Brain pericyte (primary cell): ENCODE measurements at places on chromosomes 7 and 10.

- peak; percentile 25 for DNase-seq
Observed at GRCh38 chr7:132066761-132067171, 509.5 kb downstream of the PLXNA4 start.

GRCh38 chr7:98281757-98282606 is 496 bp downstream of the BRI3 start:
- no peak for DNase-seq

- DNase-seq, result no peak
Observed at GRCh38 chr7:21983056-21983455, 37.4 kb upstream of the CDCA7L start.

- no peak for DNase-seq
Observed at GRCh38 chr7:158924956-158925355, 68.6 kb downstream of the DYNC2I1 start.

- DNase-seq, result no peak
Observed at GRCh38 chr10:20552382-20552781, 344.7 kb downstream of the NEBL start.

DNA sequence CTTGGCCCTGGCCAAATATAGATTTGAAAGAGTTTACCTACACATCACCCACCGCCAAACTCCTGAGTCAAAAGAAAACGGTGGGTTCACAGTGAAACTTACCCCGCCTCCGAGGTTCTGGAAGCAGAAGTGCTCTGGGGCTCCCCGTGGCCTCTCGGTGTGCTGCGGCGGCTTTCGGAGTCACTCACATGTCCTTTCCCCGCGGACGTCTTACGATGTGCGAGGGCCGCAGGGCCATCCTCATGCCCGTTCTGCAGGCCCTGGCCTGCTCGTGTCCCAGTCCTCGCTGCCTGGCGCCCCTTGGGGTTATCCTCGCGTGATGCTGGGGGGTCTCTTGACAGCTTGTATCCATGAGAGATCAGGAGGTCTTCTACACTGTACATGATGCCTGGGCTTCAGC is 12.0 kb downstream of the JCAD start:
- no peak for DNase-seq

GRCh38 chr7:103576641-103577040 is 130.6 kb upstream of the SLC26A5 start:
- DNase-seq, result no peak

GRCh38 chr10:96626795-96627194 is 40.0 kb upstream of the TM9SF3 start:
- DNase-seq, result no peak

DNA sequence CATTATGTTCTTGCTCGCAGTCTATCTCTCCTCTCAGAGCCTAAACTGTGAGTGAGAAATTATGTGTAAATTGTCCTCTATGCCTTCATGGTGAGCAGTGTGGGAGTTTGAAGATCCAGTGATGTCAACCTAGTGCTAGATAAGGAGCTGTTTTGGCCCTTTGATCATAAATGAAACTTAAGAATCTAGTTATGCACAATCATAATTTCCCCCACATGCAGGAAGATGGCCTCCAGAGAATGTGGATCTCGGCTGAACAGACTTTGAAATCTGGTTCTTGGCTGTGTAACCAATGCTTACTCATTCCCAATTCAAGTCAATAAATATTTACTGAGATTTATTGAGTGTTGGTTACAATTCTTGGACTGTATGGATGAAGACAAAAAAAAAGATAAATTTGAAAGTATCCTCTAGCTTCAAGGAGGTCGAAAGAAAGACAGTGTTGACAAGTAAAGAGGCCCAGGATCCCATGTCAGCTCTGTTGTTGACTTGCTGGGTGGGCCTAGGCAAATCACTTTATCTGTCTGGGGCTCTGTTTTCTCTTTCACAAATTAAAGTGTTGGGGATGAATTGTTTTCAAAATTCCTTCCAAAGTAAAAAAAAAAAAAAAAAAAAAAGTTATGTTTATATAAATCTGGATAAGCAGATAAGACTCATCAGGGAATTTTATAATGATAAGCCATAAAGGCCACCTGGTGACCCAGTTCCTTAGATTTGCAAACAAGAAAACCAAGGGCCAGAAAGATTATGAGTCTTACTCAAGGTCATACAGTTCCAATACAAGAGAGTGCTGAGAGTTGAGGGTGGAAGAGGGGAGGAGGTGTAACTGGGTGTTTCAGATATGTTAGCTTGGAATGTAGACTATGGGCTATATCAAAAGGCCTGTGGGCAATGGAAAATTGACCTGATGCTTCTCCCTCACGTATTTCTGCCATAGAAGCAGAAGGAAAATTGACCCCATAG is 969.9 kb downstream of the KCNMA1 start:
- DNase-seq, result no peak

DNA sequence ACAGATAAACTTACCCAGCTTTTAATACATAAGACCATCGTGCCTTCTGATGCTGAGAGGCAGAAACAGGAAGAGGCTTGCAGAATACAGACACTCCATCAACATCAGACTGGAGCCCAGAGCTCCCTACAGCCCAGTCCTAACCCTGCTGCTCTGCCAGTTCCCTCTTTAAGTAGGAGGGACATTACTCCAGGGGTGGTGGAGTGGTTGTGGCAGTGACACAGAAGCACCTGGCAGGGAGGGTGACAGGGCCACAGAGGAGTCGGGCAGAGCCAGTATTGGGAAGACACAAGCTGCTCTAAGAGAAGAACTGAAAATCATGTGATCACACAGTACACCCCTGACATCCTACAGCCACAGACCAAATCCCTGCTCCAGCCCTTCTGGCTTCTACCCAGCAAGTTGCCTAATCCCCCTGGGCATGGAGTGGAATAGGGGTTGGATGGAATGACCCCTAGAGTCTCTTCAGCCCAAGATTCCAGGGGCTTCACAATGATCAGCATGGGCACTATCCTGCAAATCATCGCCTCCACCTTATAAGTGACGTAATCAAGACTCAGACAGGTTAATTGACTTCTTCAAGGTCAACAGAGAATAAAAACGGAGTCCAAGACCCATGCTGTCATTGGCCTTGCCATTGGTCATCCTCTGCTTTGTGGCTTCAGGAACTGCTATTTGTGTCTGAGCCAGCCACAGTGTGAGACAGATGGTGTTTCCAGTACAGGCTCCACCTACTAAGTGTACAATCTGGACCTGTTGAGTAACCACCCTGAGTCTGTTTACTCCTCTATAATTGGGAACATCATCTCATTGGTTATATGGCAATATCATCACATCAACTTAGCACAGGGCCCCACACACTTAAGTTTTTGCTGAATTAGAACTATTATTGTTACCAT is 61.1 kb upstream of the ZMIZ1 start:
- no peak for DNase-seq

- DNase-seq, result no peak
Observed at GRCh38 chr7:84136336-84136735, 58.3 kb downstream of the SEMA3A start.

DNA sequence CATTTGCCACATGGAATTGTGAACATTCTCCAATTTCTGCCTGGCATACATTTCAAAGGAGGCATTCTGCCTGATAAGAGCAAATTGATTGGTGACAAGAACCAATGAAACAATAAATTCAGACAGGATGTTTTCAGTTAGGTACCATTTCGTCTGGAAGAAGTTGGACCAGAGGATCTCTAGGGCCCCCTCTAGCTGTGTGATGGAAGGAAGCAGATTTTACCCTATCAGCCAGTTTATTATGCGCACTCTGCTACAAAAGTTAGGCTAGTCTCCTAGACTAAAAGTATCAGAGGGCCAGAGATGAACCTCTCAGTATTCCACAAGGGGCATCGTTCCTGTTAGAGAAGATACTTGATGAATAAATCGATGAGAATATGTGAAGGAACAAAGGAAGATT is 118.0 kb downstream of the BUB3 start:
- DNase-seq, result no peak

DNA sequence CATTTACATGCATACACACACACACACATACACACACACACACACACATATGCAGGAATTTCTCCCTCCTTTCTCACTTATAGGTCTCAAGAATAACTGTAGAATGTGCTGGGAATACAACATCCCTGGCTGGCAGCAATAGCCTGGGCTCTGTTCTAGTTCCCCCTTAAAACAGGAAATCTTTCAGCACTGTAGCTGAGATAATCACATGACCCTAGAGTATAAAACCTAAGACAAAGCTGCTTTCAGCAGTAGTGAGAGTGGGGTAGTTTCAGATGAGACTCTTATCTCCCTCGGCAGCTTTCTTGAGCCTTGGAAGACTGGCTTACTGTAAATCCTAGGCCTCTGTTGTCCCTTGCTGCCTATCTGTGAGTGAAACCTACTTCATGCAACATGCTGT is 137.4 kb upstream of the AKR1E2 start:
- no peak for DNase-seq

DNA sequence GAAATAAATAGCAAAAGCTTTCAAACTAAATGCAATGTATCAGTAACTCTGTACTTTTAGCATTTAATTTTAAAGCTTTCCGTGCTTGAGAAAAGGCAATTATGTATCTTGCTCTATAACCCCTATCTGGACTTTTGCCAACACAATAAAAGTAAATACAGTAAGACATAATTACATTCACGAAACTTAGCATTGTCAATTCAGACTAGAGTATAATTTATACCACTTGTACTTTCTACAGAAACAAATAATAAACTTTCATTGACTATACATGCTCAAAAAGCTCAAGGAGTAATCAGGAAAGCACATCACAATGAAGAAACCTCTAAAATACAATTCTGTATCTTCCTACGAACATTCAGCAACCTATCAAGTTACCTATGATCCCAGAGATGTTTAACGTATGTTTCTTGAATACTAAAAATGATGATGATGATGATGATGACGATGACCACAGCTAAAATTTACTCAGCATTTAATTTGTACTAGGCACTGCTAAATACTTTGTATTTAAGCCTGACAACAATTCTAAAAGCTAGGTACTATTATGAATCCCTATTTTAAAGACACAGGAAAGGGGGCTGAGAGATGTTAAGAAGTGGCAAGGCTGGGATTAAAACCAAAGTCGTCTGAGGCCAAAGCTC is 44.9 kb downstream of the MINDY3 start:
- DNase-seq, result no peak

GRCh38 chr10:7424919-7425318 is 14.1 kb upstream of the SFMBT2 start:
- no peak for DNase-seq

DNA sequence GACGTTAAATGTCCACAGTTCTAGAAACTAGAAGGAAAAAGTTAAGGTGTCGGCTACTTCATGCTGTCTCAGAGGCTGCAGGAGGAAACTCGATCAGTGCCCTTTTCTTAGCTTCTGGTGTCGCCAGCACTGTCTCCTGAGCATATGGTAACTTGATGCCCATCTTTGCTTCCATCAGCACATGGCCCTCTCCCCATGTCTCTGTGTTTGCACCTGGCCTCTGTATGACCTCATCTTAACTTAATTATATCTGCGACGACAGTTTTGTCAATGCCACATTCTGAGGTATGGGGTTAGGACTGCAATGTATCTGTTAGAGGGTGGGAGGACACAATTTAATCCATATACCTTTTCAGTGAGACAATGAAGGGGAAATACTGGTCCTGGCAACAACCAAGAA is 449.9 kb downstream of the POM121L12 start:
- DNase-seq, result no peak

GRCh38 chr10:88125766-88126165 is 262.3 kb downstream of the PTEN start:
- DNase-seq, result no peak

DNA sequence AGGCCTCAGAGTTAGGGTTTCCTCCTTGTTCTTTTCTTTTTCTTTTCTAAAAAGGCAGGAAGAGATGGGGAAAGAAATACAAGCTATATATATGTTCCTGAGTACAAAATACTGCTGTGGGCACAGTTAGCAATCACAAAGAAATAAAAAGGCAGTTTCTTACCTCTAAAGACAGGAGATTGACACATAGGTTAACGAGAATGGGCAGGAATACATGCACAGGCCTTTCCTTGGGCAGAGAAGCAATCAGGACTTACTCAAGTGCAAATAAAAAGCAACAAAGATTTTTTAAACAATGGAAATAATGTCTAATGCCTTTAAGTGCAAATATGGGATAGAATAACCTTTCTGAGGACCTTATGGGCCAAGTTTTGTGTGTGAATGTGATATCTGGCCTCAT is 119.5 kb upstream of the AGK start:
- no peak for DNase-seq

DNA sequence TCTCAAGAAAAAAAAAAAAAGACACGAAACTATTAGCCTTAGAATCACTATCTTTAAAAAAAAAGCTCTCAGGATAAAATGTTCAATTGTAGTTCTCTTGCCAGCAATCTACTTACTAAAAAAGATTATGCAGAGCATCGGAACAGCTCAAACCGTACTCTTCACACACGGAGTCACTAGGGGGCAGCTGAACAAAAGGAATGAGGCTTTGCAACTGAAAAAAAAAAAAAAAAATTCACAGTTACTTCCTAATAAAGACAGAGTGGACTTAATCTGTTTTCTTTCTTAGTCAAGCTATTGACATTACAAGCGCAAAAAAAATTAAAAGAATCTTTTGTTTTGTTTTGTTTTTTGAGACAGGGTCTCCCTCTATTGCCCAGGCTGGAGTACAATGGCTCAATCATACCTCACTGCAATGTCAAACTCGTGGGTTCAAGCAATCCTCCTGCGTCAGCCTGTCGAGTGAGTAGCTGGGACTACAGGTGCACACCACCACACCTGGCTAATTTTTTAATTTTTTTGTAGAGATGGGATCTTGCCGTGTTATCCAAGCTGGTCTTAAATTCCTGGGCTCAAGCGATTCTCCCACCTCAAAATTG is 11.5 kb downstream of the PMS2 start:
- DNase-seq, result peak; percentile 33

DNA sequence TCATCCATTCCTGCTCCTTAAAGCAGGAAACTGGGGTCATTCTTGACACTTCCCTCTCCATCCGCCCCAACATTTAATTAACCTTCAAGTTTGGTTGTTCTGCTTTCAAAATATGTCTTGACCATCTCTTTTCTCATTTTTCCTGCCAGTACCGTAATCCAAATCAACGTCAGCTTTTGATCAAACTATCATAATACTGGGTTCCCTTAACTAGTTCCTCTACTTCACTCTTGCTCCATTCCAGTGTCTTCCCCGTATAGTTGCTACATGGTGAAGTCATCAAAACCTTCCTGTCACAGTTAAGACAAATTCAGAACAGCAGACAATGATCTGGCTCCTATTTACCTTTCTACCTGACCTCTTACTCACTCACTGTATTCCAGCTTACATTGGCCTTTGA is 6.6 kb upstream of the KLF14 start:
- no peak for DNase-seq

DNA sequence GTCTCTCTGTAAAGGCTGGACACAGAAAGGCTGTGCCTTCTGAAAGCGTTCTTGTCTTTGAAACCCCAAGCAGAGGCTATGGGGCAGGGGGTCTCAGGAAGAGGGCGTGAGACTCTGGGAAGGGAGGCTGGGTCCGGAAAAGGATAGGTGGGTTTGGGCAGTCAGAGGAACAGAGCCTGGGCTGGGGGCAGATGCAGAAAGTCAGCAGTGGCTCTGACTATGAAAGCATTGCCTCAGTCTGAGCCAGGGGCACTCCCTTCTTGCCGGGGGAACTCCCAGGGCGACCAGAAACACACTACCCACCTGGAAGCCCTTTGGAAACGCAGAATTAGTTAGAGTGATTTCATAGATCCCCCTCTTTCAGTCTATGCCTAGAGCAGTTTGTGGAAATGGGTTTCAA is 72.0 kb downstream of the VWA2 start:
- no peak for DNase-seq
